ENCODE measurements at places on chromosomes 6 and 20.

DNA sequence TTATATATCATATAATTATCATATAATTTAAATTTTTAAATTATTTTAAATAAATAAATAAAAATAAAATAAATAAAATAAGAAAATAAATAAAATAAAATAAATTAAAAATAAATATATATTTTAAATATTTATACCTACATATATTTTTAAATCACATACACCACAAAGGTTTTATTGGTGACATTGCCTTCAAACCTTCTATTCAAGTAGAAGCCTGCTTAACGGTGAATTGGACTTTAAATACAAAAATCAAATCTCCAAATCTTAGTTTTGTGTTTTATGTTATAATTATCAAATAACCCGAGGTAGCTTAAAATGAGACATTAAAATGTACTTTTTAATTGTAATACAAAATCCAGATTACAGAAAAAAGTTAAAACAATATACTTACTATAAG is 1137.8 kb downstream of the HACE1 start:
- DNase-seq = no peak

GRCh38 chr6:116661594-116661993 is 7.0 kb downstream of the ZUP1 start:
- DNase-seq = no peak

GRCh38 chr20:38770970-38771369 is 22.7 kb downstream of the ACTR5 start:
- no peak for DNase-seq

- no peak for DNase-seq
Observed at GRCh38 chr6:42406306-42407280, 45.1 kb downstream of the TRERF1 start.

- DNase-seq = no peak
Observed at GRCh38 chr6:42224222-42225028, 6.8 kb upstream of the MRPS10 start.

- no peak for DNase-seq
Observed at GRCh38 chr6:72819609-72820008, 197.7 kb downstream of the KCNQ5 start.

GRCh38 chr6:106162921-106163320 is 76.8 kb downstream of the PRDM1 start:
- DNase-seq = no peak

GRCh38 chr6:162684961-162685360 is 42.6 kb downstream of the PRKN start:
- DNase-seq = no peak

- no peak for DNase-seq
Observed at GRCh38 chr6:166903500-166903899, 52.9 kb downstream of the RNASET2 start.

- DNase-seq = no peak
Observed at GRCh38 chr6:112636650-112637262, 289.6 kb downstream of the RFPL4B start.

- DNase-seq = no peak
Observed at GRCh38 chr20:33696448-33696847, 10.3 kb upstream of the E2F1 start.

- peak; percentile 63 for DNase-seq
Observed at GRCh38 chr6:161373905-161374451, 100.1 kb upstream of the AGPAT4 start.

- no peak for DNase-seq
Observed at GRCh38 chr6:54587277-54587676, 259.3 kb upstream of the FAM83B start.

DNA sequence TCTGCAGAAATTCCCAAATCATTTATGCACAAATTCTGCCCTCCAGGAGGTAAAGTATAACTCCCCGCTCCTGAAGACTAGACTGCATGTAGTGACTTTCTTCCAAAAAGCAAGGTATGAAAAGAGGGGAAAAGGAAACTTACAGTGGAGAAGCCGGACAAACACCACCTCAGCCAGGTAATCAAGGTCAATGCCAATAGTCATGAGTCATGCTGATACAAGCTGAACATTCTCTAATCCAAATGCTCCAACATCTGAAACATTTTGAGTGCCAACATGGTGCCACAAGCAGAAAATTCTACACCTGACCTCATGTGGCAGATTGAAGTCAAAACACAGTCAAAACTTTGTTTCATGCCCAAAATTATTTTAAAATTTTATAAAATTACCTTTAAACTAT is 165.6 kb downstream of the FOXA2 start:
- no peak for DNase-seq

- DNase-seq = no peak
Observed at GRCh38 chr6:89934685-89935366, 40.6 kb downstream of the GJA10 start.

DNA sequence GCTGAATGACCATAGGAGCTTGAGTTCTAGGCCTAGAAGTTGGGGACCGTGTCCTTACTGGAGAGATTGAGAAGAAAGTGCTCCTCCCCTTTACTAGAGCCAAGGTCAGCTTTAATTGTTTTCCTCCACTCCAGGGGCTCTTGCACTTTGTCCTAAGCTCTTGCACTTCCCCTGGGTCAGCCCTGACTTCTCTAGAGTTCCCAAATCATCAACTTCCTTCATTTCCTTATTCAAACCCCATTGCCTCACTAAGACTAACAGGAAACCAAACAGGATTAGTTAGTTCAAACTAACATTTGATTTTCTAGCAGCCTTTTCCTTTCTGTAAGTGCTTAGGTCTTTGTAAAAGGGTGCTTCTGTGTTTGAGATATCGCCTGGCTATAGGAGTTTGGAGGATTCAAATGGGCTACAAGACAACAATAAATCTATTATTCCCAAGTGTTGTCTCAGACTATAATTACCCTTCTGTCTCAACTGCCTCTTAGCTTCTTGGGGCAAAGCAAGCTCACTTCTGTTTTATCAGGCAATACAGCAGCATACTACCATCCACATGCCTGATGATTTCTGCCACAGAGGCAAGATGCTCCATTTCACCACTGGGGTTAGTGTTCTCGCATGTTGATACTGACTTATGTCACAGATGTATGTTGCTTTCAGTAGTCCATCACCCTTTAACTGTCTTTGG is 12.8 kb upstream of the DTNBP1 start:
- DNase-seq = peak; percentile 29

- no peak for DNase-seq
Observed at GRCh38 chr6:144390886-144391285, 105.8 kb downstream of the UTRN start.

- DNase-seq = no peak
Observed at GRCh38 chr6:143125864-143126573, 65.3 kb downstream of the AIG1 start.

DNA sequence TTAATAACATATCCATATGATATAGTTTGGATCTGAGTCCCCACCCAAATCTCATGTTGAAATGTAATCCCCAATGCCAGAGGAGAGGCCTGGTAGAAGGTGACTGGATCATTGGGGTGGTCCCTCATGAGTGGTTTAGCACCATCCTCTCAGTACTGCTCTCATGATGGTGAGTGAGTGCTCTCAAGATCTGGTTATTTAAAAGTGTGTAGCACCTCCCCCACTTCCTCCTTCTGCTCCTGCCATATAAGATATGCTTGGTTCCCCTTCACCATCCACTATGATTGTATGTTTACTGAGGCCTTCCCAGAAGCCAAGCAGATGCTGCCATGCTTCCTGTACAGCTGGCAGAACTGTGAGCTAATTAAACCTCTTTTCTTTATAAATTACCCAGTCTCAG is 22.9 kb downstream of the IRF4 start:
- DNase-seq = peak; percentile 14

DNA sequence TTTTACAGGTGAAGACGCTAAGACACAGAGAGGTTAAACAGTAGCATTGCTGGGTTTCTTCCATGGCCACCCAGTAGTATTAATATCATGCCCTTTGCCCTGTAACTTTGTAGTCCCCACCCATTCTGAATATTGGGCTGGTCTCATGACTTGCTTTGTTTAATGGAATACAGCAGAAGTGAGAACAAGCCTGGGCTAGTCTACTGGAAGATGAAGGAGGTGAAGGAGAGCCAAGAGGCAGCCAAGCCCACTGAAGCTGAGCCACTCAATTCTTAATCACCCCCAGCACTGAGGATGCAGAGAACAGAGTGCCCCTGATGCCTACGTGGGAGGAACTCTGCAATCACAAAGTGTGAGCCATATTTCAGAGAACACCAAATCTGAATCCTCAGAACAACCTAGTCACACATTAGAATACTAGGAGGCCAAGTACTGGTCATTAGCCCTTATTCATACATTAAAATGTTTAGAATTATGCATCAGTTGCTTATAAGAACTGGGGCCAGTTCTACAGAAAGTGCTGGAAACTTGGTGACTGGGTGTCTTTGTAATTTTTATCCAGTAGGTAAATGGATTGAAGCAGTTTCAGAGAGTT is 270.1 kb upstream of the PRND start:
- DNase-seq = no peak

DNA sequence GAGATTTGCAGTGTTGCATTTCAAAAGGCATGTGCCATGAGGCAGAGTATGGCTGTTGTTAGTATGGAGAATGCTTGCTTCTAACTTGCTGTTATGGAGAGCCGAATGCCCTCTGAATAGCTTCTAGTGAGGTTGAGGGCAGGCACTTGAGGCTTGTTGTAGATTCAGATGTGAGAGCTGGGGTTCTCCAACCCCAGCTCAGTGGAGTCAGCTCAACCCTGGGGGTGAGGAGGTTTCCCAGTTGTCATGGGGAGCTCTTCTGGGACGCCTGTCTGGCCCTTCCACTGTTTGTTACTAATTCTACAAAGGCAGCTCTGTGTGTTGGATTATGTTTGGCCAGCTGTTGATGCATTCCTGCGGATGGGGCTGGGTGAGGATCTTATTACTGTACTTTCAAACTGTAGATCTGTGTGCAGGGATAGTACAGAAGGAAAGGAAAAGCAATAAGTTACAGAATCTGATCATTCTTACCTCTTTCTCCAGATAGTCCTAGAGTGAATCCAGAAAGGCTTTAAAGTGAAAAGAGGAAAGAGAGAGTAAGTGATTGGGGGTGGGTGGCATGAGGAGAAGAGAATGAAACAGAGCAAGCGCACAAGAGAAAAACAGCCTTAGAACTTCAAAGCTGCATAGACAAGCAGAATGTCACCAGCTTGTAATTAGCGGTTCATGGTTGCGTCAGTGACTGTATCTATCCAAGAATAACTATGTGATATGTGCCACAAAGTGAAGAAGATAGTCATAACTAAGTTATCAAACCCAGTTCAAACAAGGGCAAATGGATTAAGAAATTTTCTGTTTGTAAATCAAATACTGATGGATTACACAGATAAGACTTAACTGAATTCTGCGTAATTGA is 148.7 kb downstream of the PRL start:
- DNase-seq = no peak

DNA sequence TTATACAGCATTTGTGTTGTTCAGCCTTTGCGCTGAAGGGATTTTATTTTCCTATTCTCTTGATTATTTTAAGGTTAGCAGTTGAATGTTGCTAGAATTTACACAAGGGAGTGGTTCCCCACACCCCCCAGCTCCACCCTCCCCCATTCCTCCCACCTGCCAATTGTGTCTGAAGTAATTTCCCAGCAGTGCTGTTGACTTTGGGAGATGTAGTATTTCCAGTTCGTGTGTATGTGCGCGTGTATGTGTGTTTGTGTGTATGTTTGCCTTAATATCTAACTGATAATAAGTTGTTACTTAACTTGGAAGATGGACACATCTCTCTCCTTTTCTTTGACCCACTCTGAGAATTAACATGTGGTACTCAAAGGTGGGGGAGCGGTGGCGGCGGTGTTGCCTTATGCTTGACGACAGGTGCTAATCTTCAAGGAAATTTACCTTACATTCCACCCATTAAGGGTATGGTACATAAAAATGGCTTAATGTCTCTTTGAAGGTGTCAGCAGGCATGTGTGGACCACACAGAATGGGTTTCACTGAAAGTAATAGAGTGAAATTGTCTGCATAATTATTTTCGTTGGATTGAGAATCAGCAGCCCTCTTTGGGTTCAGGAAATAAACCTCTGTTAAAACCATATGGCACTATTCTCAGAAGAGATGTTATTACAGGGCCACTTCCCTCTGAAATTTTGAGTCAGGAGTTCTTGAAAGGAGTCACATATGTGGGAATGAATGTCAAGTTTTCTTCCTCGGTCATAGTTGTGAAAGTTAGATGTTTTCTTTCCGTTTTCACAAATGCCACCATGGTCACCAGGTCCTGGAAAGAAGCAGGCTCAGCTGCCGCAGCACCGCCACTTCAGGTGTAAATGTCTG is 95.6 kb upstream of the SUPT3H start:
- DNase-seq = no peak

DNA sequence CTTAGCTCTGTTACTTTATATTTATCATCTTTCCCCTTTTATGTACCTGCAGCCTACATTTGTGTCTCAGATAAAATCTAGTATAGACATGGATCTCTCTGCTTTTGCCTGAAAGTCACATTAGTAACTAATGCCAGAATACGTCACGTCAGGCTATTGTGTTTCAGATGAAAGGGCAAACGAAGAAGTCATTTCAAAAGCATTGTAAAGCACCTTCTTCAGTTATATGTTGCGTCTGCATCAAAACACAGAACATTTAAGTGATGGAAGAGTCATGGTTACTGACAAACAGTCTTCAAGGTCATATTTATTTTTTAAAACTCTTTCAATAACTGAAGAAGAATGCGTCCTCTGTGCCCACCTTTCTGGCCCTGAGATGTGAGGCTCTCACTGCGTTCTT is 119.1 kb downstream of the SMOC2 start:
- DNase-seq = no peak

GRCh38 chr20:44580581-44581268 is 1.7 kb upstream of the PKIG start:
- DNase-seq = no peak

- no peak for DNase-seq
Observed at GRCh38 chr20:4068708-4069107, 53.4 kb upstream of the RNF24 start.

DNA sequence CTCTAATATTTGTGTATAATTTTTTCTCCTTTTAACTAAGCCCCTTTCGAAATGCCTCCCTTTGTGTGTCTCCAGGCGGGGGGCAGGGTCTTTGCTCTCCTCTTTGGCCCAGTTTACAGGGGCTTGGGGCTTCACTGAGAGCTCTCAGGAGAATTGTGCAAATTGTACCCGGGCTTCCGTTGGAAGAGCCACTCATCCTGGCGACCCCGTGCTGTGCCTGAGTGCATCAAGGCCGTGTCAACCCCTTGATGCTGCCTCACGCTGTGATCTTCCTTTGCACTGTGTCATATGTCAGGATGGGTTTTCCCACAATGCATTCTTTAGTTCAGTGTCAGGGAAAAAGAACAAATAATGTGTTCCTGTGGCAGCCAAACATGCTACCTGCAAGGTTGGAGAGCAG is 118.0 kb upstream of the POU3F2 start:
- no peak for DNase-seq

GRCh38 chr6:145651988-145652387 is 83.3 kb downstream of the EPM2A start:
- no peak for DNase-seq

GRCh38 chr6:87767478-87767877 is 65.4 kb upstream of the AKIRIN2 start:
- no peak for DNase-seq
